Activated naive CD8-positive, alpha-beta T cell treated with anti-CD3 and anti-CD28 coated beads for 36 hours (primary cell): ENCODE measurements at places on chromosomes 5 and 9. TPM values are rescaled to one million over a fixed set of nuclear protein-coding genes. Genes with fewer than 3 reads are reported as not detected.
A peak's percentile ranks its signal among the peaks of the same experiment; 100 is the strongest.

DNA sequence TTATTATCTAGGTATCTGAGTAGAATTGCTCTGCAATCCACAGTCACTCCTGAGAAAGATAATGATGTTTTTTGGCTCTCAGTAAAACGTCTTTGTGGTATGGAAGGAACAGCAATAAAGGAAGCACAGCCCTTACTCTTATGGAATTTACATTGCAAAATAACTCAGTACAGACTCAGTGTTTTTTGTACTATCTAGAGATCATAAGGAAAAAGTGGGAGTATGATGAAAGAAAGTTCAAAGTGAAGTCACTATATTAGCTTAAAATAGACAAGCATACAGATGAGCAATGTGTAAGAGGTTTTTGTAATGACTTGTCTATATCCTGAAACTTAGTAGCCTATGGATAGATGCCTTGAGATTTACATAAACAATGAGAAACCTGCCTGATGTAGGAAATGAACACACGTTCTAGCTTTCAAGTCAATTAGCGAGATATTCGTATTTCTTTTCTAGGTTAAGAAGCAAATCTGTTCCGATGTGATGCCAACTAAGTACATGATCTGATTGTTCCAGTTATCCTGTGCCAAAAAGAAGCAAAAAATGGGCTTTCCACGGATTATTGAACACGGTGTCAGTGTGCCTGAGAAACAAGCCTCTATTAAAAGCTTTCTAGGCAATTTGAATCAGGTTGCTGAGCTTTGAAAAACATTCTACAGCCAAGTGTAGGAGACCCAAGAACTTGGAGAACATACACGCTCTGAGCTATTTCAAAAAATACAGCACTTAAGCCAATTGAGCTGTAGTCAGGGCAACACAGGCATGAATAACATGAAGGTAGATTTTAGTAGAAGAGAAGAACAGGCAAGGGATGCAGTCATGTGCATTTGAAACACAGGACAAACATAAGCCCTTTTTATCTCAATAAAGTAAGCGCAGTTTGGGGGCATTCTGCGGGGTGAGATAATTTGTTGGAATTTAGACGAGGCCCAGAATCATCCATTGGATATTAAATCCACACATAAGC, 86.3 kb upstream of the TAF11L2 start:
- no peak for DNase-seq

- peak; percentile 21 for DNase-seq
These were observed 744 bp downstream of the TARS1 start for GRCh38 chr5:33441241-33442177.

- no peak for DNase-seq
These were observed 75.8 kb downstream of the OXCT1 start for GRCh38 chr5:41794471-41794870.

DNA sequence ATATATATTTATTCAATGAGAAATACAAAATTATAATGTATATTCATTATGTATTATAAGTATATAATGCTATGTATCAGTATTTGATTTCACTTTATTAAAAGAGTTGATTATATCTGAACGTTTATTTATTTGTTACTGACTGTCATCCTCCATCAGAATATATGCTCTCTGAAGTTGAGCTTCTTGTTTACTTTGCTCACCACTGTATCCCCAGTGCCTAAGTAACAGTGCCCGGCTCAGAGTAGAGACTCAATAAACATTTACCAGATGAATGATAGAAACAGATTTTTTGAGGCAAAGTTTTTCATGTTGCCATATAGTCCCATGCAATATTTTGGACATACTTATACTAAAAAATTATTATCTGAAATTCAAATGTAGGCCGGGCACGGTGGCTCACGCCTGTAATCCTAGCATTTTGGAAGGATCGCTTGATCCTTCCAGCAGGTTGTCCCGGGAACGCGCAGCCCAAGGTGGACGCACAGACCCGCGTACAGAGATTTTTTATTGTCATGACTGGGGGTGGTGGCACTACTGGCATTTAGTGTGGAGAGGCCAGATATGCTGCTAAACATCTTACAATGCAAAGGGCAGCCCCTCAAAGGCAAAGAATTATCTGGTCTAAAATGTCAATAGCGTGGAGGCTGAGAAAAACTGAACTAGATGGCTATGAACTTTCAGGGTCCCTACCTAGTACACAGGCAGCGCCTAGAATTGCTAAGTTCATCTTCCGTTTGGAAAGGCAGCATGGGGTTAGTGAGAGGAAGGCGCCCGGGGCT, 761 bp upstream of the DNAJC25 start:
- peak; percentile 2 for DNase-seq

DNA sequence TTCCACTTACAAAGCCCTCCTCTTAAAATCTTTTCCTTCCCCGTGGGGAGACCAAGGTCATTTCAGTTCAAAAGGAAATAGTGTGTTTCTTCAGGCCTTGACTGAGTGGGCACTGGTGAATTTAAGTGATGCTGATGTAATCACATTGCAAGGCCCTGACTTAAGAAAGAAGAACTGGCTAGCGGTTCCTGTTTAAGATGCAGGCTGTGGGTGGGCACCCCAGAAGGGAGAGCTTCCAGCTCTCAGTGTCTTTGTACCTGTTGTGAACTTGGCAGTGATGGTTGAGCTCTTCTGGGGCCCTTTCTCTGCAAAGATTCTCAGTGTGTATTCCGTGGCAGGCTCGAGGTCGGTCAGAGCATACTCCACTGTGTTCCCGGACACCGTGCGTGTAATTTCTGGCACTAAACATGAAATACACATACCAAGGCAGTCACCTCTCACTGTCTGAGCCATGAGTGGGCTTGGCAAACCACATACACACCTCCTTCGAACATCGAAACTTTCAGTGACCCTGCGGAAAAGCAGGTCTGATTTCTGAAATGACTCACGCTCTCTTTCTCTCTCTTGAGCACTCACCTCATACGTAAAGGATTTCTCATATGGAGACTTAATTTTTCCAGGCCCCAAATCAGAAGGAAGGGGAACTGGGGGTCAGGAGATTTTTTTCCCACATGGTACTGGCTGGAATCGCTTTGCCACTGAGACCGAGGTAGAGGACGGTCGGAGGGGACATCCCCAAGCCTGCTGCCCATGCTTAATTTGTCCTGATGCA, 81.9 kb downstream of the TNC start:
- peak; percentile 65 for DNase-seq

DNA sequence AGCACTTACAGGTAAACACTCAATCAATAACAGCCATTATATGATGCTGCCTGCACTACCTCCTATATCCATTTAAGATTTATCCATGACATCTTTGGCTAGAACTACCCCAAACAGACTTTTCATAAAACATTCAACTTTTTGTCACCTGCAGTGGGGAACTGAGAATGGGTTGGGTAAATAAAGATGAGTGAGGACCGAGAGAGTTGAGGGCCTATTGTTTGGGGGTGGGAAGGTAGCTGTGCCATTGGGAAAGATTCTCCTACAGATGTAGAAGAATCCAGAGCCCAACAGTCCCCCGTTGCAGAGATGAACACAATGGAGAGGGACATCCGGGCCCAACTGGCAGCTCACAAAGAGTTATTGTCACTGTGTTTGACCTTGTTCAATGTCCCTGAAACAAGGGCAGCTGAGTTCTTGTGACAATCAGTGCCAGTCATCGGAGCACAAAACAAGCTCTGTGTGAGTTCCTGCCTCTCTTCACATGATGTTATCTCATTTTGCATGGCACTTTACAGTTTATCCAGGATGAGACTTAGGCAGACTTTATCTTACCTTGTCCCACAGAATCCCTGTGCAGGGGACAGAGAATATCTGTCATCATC, 11.5 kb upstream of the SLC31A2 start:
- DNase-seq, result no peak

DNA sequence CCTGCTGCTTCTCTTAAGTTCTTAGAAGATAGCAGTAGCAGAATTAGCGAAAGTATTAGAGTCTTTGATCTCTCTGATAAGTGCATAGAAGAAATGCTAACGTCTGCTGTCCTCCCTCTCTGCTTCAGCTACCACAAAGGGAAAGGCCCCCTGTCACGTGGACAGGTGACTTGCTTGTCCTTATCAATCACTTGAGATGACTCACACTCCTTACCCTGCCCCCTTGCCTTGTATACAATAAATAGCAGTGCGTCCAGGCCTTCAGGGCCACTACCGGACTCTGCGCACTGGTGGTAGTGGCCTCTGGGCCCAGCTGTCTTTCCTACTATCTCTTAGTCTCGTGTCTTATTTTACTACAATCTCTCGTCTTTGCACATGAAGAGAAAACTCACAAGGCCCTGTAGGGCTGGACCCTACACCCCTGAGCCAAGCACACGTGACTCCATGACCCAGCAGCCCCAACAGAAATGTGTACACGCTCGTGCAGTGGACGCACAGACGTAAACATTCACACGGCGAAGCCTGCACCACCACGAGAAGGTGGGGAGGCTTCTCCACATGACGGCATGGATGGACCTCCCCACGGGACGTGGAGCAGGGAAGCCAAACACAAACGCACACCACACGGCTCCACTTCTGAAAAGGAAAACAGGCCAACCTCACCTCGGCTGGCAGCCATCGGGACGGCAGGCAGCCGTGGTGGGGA, 38.3 kb downstream of the PNPLA7 start:
- DNase-seq, result no peak

- DNase-seq, result no peak
These were observed 221.1 kb upstream of the ACTBL2 start for GRCh38 chr5:57703721-57704120.

DNA sequence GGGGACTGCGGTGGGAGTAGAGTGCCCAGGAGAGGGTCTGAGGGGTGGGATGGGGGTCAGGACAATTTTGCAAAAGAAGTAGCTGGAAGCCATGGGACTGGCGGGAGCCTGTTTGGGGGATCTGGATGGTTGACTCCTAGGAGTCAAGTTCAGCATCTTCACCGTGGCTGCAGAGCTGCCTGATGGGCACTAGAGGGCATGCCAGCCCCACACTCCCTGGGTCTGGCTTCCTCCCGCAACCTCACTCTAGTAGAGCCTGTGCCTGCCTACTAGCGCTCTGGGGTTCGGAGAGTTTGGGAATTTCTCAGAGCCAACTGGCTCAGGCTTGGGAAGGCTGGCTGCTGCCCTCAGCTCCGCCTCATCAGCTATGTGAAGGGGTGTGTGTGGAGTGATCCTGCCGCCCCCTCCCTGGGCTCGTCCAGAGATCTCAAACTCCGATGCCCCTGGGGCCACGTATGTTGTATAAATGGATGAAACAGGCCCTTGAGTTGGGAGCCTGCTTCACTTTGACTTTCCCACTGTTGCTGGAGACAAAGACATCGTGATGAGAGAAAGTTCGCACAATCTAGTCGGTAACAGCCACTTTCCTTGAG, 10.8 kb downstream of the TSPAN17 start:
- peak; percentile 64 for DNase-seq

DNA sequence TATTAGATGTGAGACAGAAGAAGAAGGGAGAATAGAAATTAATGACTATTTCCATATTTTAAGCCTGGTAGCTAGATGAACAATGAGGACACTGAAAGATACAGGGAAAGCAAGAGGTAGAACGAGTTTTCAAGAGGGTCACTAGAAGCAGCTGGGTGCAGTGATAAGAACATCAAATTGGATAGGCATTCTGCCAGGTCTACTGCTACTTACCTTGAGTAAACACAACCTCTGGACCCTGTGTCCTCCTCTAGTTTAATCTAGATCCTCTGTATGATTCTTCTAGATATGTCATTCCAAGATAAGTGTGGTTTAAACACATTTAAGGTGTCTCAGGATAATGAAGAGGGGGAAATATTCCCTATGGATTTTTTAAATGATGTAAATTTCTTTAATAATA, 31.2 kb downstream of the OTP start:
- DNase-seq, result no peak

OTULINL gene
- 27.3 TPM for total RNA-seq

DNA sequence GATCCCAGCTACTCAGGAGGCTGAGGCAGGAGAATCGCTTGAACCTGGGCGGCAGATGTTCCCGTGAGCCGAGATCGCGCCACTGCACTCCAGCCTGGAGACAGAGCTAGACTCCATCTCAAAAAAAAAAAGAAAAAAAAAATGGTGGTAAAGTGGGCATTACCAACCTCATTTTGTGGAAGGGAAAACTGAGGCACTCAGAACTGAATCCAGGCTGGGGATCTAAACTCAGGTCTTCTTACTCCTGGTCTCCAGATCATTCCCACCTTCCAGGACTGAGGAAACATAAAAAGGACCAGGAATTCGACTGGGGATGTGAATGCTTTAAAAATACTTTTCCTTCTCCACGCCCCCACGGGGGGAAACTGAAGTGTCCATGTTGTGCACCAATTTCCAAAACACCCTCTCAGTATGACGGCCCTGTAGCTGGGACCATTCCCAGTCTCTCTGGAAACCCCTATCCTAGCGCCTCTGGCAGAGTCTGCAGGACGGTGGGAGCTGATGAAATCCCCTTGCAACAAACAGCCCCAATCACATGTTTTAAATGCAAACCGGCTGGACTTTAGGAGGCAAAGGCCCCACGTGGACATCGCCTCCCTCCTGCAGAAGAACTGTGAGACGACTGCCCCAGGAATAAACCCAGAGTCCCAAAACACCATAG, 8.9 kb upstream of the AKNA start:
- no peak for DNase-seq

GRCh38 chr5:101991486-101991885, 304.6 kb downstream of the SLCO4C1 start:
- no peak for DNase-seq

SLC6A18 gene
- not detected for total RNA-seq

DNA sequence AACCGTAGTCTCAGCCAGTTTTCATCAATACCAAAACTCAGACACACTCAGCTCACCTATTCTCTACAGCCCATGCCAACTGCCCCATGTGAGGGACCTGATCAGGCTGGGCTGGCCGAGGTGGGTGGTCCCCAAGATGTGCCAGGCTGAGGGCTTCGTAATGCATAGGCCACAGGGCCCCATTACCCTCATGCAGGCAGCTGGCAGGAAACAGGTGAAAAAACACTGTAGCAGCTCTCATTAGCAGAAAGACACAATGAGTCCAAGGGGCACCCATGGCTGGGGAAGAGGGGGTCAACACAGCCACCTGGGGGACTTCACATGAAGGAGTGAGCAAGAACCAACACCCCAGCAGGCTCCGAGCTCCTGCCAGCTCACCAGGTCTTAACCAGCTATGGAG, 8.2 kb downstream of the IPPK start:
- no peak for DNase-seq

GRM6 gene
- total RNA-seq, result not detected

DNA sequence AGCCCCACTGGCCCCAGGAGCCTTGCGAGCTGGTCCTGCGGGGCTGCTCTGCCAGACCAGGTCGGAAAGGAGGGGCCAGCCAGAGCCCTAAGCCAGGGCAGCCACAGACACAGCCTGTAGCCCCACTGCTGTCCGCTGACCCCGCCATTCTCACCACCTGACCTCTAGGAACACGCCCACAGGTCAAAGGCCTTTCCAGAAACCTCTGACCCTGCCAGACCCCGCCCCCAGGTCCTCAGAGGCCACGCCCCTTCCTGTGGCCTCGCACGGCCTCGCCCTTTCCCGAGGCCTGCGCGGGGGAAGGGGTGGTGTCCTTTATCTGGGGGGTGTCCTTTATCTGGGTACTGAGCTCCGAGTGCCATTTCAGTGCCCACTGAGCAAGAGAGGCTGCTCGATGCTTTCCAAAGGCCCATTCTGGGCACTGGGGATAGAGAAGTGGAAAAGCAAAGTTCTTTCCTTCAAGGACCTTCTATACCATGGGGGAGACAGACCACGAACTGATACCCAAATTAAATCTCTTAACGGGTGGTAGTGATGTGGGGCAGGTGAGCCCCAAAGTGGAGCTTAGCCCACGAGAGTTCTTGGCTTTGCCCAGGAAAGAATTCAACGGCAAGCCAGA, 46.5 kb downstream of the P4HA2 start:
- no peak for DNase-seq

TSSK1B gene
- not detected for total RNA-seq
